Activated naive CD8-positive, alpha-beta T cell treated with anti-CD3 and anti-CD28 coated beads, Interleukin-2, amount 50 U/mL, for 16 hours (primary cell): ENCODE measurements at places on chromosomes 3 and 15.
A peak's percentile ranks its signal among the peaks of the same experiment; 100 is the strongest.

DNA sequence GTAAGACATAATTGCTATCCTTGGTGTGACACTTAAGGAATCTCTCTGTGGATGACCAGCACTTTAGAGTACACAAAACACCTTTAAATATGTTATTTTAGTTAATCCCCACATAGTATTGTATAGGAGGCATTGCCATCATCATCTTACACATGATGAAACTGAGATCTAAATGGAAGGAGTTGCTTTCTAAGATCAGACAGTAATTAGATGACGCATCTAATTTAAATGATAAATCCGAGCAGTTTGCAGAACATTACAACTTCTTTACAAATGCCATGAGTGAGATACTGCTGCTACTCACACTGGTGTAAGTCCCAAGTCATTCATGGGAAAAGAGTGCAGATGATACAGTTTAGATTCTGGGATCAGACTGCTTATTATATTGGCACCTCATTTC, 431.9 kb downstream of the MFSD1 start:
- DNase-seq = no peak

GRCh38 chr3:123093696-123094095, 26.9 kb downstream of the PDIA5 start:
- no peak for DNase-seq

DNA sequence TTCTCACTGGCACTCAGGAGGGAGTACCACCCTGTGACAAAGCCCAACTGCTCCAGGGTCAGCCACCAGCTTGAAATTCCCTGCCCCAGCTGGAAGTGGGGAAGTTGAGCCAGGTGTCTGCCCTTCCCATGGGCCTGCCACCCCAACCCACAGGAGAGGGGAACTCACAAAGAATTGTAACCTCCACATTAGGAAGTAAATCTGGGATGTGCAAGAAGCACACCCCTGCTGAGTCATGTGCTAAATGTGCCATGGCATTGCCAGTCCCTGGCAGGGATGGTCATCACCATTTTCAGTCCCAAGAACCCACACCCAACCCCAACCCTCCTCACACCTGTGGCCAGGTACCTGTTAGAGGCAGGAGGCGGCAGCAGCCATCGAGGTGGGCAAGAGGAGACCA, 165.2 kb upstream of the THBS1 start:
- DNase-seq = no peak

- DNase-seq = no peak
These were observed 326.8 kb downstream of the MFSD1 start for GRCh38 chr3:159128628-159129027.

GRCh38 chr3:149476225-149476624, 1.7 kb downstream of the TM4SF4 start:
- DNase-seq = no peak

GRCh38 chr3:94811836-94812235, 749.0 kb downstream of the NSUN3 start:
- DNase-seq = no peak

GRCh38 chr3:148450819-148451218, 246.9 kb upstream of the AGTR1 start:
- no peak for DNase-seq

- DNase-seq = no peak
These were observed 78.5 kb downstream of the FGF7 start for GRCh38 chr15:49501586-49501985.

DNA sequence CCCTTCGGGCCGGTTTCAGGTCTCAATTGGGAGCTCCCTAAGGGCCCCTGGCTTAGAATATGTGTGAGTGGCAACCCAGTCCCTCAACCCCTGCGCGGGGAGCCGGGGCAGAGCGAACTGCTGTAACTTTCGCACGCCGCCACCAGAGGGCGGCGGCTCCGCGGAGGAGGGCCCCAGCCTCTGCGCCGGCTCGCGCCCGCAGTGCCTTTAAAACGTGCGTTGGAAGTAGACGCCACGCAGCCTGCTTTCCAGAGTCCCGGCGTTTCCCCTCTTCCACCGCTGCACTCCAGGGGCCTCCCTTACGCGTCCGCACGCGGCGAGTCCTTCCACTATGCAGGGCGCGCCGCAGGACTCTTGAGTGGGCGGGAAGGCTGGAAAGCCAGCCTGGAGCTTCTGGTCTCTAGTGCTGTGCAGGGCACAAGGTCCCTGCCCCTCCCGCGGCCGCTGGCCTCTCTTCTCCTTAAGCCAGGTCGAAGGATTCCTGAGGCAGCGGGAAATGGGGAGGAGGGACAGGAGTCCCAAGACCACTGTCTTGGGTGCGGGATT, 23.7 kb upstream of the RNU6-1 start:
- DNase-seq = peak; percentile 39

DNA sequence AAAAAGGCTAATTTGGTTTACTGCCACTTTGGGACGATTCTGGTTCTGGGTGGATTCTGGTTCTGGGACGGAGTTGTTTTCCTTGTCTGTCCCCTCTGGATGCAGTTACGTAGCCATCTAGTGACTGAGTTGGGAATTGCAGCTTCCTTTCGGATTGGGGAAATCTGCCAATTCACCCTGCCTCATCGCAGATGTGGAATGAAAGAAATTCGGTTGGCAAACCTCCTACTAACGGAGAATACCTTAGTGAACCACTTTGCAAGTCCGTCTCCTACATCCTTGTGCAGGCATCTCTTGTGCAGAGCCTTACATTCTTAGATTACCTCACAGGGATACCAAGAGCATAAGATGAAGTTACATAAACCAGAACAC, 31.5 kb upstream of the AP4E1 start:
- peak; percentile 34 for DNase-seq

DNA sequence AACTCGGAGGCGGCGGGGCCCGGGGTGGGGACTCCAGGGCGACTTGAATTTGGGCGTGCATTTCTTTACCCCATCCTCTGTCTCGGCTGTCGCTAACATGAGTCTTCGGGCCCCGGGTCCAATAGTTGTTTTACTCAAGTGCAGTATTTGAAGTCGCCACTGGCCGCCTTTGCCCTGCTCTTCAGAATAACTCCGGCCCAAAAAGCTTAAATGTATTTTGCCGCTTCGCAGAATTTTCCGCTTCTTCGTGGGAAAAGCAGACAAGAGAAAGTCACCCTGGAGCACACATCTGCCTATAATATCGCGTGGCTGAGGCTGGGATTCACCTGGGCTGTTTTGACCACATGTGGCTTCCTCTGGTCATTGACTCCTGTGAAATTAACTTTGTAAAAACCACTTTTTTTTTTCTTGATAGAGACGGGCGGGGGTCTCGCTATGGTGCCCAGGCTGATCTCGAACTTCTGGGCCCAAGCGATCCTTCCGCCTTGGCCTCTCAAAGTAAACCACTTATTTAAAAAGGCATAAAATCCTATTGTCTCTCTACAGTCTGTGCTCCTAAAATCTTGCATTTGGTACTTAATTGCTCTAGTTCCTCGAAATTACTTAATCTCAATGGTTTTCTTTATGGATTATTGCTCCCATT, 676 bp downstream of the CNOT10 start:
- DNase-seq = no peak

- DNase-seq = no peak
These were observed at the start of gene LMOD3 for GRCh38 chr3:69122403-69122802. TSS of gene LMOD3 (minus strand) at chr3:69122595. CDS start at chr3:69122386, 209 bp downstream.

DNA sequence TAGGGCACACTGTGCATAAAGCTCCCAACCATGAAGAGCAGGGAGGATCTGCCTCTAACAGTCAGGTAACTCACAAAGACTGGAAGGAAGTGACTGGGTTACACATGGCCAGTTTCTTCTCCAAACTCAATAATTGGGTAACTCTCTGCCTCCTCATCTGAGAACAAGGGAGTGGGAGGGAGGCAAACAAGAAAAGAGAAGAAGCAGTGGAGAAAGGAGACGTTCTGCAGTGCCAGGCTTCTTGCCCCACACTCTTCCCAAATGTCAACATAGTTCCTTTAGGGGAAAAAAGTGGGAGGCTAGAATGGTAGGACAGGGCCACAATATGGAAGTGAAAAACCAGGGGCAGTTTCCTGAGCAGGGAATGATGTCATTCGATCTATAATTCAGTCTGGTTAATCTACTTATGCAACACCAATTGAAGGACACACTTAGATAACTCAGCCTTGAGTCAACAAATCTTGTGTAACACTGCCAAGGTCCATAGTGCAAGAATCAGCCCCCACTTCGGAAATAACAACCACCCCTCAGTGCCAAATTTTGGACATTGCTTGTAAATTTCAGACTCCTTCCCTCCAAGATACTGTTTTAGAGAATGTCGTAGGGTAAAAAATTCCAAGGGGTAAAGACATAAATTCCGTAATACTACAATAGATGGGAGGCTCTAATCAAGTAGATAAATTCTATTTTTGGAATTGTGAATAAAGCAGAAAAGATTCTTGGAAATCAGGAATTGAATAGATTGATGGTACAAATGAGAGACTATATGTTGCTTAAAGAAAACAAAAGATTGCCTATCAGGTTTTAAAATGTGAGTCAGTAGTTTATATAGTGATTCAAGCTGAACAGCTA, 143.0 kb downstream of the LPP start:
- DNase-seq = no peak

- no peak for DNase-seq
These were observed 406.1 kb downstream of the VPS13C start for GRCh38 chr15:61654002-61654740.
